ENCODE measurements at places on chromosomes 5 and 9.
A peak's percentile ranks its signal among the peaks of the same experiment; 100 is the strongest.

DNA sequence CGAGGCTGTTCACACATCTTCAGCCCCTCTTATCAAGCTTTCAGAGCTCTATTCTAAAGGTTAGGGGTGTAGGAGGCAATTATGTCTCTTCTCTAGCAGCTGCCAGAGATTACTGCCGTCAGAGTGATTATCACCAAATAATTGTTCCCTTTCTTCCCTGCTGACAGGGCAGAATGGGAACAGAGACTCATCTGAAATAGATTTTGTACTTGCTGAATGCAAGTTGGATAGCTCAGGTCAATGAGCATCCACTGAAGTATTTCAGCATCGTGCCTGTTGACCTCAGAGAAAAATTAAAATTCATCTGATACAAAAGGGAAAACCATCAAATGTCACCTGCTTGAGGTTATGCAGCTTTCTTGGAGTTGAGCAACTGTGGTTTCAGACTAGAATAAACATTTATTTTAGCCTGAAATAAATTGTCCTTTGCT is 213.7 kb upstream of the MAP3K1 start:
- no peak for DNase-seq

DNA sequence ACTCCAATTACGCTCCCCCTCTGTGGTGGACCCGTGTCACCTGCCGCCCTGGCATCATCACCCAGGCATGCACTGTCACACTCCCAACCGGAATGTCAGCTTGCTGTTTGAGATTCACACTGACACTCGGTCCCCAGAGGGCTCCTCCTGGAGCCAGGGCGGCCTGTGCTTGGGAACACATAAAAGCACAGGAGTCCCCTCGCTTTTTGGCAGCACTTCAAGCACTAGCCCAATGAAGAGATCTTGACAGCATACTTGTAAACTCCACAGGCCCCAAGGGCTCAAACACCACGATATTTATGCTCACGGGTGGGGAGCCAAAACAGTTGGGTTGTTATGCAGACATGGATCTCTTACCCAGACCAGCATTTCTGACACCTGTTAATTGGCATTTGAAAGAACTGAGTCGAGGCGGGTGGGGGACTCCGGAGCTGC is 90.8 kb upstream of the EGFLAM start:
- DNase-seq: no peak

- DNase-seq: no peak
These were observed 47.5 kb downstream of the NEURL1B start for GRCh38 chr5:172688349-172689217.

DNA sequence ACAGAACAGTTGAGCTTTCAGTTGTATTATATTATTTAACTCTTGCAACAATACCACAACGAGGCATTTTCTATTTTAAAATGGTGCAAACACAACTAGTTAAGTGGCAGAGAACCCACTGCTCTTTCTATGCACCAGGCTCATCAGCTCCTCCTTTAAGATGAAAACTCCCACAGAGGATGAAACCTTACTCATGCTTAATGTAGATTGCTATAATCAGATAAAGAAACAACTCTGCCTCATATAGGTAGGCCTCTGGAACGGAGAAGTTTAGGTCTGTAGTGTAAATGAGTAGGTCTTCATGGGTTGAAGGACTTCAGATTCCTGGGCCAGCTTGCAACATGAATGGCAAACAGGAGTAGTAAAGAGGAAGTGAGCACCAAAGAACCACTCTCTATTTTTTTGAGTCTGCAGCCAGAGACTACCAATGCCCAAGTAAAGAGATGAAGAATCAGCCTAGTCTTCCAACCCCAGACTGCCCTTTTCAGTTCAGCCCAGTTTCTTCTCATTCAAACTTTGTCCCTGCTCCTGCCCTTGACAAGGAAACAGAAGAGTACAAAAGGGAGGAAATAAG is 33.9 kb downstream of the HACD4 start:
- DNase-seq: no peak

DNA sequence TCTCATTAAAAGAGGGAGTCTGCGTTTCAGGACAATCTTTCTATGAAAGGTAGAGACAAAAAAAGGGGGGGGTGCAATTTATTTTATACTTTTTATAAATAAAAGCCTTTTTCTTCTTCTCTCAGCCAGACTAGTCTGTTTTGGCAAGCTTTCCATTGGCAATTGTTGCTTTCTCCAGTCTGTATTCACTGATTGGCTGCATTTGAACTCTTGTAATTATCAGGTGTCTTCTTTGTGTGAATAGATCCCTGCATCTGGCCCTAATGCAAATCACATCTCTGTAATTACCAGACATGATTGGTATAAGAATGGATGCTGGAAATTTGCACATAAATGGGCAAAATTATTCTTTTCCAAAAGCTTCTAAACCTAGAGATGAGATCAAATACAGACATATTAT is 7.6 kb upstream of the EQTN start:
- no peak for DNase-seq

- DNase-seq: no peak
These were observed 255.1 kb downstream of the MCTP1 start for GRCh38 chr5:95029569-95030366.

DNA sequence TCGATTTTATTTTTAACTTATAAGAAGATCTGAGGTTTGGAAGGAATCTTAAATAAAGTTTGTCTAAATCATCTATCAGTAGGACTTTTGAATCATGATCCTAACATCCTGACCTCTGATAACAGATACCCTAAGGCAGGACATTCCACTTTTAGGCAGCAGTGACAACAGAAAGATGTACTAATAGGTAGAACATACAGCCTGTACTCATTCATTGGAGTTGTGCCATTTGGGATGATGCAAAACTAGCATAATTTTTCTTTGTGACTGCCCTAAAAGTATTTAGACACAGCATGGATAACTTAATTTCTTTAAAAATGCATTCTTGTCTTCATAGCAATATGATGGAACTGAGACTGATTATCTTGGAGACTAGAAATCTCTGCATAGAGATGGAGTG is 39.7 kb downstream of the CDC42SE2 start:
- DNase-seq: no peak

DNA sequence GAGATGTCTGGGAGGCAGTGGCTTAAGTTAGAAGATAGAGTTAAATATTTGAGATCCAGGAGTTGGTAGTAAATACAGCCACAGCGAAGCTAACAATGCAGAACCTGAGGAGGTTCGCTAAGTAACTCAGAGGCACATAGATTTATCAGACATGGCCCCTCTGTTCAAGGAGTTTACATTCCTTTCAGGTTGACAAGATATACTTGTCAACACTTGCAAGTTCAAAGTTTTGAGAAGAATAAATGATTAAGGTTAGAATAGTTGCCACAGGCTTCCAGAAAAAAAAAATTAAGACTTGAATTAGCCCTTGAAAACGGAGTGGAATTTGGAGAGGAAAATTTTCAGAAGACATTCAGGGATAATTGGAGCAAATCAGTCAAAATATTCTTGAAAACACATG is 658.3 kb upstream of the WWC1 start:
- no peak for DNase-seq

DNA sequence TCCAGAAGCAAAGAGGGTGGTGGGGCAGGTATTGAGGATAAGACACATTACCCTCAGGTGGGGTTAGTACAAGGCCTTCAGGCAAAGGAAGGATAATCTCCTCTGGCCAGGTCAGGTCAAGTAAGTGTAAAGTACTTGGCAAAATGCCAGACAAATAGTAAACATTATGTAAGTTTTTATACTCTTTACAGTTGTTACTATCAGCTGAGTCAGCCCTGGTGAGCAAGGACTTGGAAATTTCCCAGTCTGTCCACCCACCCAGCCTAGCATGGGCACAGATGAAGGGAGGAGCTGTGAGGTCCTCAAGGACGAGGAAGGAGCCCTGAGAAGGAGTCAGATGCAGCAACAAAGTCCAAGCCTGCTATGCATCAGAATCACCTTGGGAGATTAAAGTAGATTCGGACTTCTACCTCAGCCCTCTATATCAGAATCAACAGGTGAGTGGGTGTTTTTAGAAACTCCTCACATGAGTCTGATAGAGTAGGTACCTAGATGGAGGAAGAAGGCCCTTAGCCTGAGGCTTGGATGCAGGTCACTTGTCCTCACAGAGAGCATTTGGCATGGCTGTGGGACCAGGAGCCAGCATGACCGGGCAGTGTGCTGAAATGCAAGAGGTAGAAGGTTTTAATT is 50.2 kb upstream of the BARX1 start:
- DNase-seq: no peak

GRCh38 chr9:33946779-33947535 is 101.7 kb downstream of the UBAP2 start:
- peak; percentile 9 for DNase-seq
